ENCODE measurements at places on chromosomes 6 and 20.

DNA sequence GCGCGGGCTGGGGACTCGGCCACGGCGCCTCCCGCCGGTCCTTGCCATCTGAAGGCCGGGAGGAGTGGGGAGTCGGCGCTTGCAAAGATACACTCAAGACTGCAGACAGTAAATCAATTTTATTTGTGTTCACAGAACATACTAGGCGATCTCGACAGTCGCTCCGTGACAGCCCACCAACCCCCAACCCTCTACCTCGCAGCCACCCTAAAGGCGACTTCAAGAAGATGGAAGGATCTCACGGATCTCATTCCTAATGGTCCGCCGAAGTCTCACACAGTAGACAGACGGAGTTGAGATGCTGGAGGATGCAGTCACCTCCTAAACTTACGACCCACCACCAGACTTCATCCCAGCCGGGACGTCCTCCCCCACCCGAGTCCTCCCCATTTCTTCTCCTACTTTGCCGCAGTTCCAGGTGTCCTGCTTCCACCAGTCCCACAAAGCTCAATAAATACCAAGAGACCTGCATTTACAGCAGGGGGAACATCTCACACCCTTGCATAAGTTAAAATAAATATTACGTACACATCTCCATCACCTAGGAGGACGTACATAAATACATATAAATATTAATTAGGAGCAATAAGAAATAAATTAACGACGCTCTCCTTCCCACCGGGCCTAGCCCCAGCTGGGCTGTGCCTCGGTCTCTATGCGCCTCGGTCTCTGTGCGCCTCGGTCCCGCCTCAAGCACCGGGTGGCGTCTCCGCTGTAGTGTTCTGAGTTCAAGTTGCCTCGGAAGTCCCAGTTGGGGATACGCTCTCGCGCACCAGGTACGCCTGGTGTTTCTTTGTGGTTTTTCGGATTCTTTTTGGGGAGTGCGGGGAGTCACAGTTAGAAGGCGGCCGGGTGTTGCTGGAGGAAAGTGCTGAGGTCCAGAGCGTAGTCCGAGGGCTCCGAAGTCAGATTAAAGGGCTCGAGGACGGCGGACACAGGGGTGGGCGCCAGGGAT is 889 bp upstream of the FLOT1 start:
- DNase-seq: no peak

DNA sequence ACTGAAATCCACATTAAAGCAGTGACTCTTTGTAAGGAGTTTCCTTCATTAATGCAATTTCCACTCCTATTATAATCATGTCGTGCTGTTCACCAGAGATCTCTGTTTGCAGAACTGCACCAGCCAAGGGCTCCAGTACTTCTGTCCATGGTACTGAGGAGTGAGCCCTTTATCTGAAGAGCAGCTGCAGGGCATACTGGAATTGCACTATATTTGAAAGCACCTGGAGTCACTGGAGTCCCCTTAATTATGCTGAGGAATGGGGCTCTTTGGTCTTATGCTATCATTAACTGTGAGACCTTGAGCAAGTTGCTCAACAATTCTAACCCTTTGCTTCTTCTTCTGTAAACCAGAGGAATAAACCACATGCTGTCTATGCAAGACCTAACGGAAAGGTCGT is 61.7 kb upstream of the NUP153 start:
- DNase-seq: peak; percentile 15

DNA sequence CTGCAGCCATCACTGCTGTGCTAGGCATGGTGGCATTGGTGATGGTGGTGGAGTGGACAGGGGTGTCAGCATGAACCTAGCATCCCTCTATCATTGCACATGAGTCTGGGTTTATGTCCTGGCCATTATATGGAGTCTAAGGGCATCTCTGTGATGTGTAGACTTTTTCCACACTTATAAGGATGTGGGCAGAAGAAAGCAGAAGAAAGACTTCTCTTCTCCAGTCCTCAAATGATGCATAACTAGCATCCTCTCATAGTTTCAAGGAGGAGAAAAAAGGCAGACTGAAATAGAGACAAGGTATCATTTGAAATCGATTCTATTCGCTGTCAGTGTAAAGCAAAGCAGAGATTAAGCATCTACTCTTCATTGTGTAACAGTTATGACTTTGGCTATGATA is 140.0 kb upstream of the ATXN1 start:
- DNase-seq: no peak

- DNase-seq: no peak
Observed at GRCh38 chr6:10495029-10495428, 26.1 kb upstream of the GCNT2 start.

- peak; percentile 66 for DNase-seq
Observed at GRCh38 chr6:133973109-133973971, 20.3 kb downstream of the TBPL1 start.

- DNase-seq: no peak
Observed at GRCh38 chr6:88493717-88494116, 327.6 kb upstream of the CNR1 start.

- DNase-seq: no peak
Observed at GRCh38 chr6:110250838-110251237, 70.6 kb downstream of the CDC40 start.

- DNase-seq: peak; percentile 43
Observed at GRCh38 chr6:168865-169455, 123.3 kb upstream of the DUSP22 start.
